ENCODE measurements at places on chromosomes 5 and 9.

DNA sequence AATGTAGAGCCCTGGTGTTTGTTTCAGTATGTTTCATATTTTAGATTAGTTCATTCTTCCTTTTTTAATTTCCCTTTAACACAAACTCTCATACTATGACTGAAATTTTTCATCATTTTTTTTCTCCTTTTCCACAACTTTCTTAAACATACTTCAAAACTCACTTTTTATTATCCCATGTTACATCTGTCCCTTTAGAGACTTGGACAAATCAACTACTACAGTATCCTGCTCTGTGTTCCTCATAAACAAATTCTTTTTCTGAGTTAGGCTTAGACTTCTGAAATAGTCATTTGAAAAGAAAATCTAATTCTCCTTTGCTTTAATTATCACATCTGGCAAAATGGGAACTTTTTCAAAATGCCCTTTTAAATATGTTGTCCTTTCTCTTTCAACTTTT lies 15.3 kb downstream of the MATR3 start:
- DNase-seq, result no peak

- no peak for DNase-seq
Measured at GRCh38 chr9:111287127-111287526, 42.9 kb downstream of the OR2K2 start.

DNA sequence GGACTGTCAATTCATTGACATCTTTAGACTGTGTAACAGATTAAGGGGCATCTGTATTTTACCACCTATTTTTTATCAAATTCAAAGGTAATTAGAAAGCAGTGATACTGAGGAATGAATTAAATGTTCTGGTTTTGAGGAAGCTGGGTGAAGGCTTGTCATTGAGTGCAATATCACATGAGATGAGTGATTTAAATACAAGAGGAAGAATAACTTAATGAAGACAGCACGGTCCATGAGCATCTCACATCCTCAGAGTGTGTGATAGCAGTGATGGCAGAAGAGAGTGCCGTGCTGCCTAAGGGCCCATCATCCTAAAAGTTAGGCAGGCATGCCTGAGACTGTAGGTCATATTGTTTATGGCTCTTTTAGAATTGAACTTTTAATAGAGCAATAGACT lies 263.3 kb downstream of the MAST4 start:
- DNase-seq, result no peak

DNA sequence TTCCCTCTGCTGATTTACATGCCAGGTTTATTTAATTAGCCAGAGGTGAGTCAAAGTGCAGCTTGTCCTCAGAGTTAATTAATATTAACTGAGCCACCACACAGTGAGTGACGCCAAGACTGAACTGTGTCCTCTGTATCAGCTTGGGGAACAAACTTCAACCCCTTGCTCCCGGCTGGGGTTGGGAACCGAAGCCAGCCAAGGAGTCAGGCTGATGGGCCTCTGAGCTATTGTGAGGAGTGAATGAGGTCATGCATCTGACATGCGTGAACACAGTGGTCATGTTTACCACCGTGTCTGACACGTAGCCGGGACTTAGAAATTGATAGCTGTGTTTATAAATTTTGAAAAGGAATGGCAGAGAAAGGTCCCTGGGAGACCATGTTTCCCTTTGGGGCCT lies 17.1 kb downstream of the IGIP start:
- DNase-seq, result no peak

GRCh38 chr5:175354964-175355363 lies 89.0 kb downstream of the DRD1 start:
- DNase-seq, result no peak

GRCh38 chr5:6088706-6089105 lies 289.6 kb downstream of the MED10 start:
- no peak for DNase-seq

All from activated T-helper 1 cell treated with anti-CD3 and anti-CD28 coated beads, Interleukin-2, amount 50 U/mL, for 16 hours (primary cell).